ENCODE measurements at places on chromosomes 5 and 9.

DNA sequence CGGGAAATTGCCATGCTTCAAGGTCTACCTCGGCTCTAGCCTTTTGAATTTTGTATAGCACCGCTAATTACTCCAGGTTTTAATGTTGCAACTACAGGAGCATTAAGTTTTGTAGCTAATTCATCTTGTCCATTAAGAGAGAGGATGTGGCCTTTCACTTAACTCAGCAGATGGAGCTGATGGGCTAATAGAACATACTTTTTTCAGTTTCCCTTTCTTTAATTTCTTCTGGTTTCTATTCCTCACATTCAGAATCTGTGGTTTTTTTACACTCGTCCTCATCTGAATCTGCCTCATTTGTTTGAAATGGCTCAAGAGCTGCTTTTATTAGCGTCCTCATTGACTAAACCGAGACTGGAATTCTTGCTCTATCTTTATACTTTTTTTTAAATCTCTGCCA, 2085.7 kb upstream of the C9orf72 start:
- H3K36me3 ChIP-seq = no peaks in the 10 kb centered on the region
- H3K4me1 ChIP-seq = no peaks in the 10 kb centered on the region

- peak overlapping the region; percentile 18 for H3K4me3 ChIP-seq
- peaks cover 10% of the 10 kb centered on the region for H3K27me3 ChIP-seq
- no peak overlapping the region for H3K27ac ChIP-seq
Observed at GRCh38 chr9:126915846-126916543, 1.4 kb downstream of the RALGPS1 start.

GRCh38 chr9:4861736-4862451, 69.2 kb downstream of the RCL1 start:
- no peaks in the 10 kb centered on the region for H3K4me1 ChIP-seq
- H3K27ac ChIP-seq = no peak overlapping the region
- H3K4me3 ChIP-seq = no peak overlapping the region
- no peak for DNase-seq
- H3K36me3 ChIP-seq = peaks cover 44% of the 10 kb centered on the region
- H3K27me3 ChIP-seq = no peaks in the 10 kb centered on the region

DNA sequence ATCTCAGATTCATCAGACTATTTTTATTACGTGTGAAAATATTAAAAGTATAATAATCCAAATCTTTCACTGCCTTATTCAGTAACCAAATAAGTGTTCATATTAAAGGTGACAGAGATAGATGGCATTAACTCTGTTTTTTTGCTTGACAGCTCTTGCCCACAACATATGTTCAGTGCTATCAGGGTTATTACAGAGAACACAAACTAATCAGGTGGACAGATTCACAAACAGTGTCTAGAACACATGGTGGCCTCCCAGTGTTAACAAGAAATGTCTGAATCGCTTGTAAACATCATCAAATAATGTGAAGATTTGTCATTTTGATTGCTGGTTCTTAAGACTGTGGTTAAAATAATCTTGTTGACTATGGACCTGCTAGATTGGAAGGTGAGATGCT, 609.1 kb upstream of the GRAMD2B start:
- H3K27me3 ChIP-seq = no peaks in the 10 kb centered on the region
- H3K4me3 ChIP-seq = no peak overlapping the region
- no peaks in the 10 kb centered on the region for H3K4me1 ChIP-seq
- DNase-seq = no peak
- no peak overlapping the region for H3K27ac ChIP-seq

- no peaks in the 10 kb centered on the region for H3K4me1 ChIP-seq
- no peak overlapping the region for H3K4me3 ChIP-seq
- H3K36me3 ChIP-seq = no peaks in the 10 kb centered on the region
- DNase-seq = no peak
- H3K27ac ChIP-seq = no peak overlapping the region
Observed at GRCh38 chr9:18668944-18669343, 195.0 kb downstream of the ADAMTSL1 start.
